ENCODE measurements at places on chromosomes 5 and 9. TPM values are rescaled to one million over a fixed set of nuclear protein-coding genes. Genes with fewer than 3 reads are reported as not detected.

DNA sequence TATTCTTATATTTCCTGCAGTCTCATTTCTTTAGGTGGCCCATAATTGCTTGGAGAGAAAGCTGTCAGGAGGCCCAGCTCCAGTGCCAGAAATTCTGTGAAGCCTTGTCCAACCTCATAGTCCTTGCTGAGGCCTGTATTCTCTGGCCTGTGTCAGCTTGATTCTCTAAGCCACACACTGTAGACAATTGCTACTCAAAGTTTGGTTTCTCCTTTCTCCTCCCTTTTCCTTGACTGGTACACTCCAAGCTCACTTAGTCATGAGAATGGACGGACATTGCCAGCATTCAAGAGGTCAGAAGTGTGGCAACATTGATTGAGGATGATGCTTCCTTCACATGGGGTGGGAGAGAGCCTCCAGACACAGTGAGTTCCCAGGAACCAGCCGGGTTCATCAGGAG, 71.3 kb upstream of the CXCL14 start:
- DNase-seq = no peak

DNA sequence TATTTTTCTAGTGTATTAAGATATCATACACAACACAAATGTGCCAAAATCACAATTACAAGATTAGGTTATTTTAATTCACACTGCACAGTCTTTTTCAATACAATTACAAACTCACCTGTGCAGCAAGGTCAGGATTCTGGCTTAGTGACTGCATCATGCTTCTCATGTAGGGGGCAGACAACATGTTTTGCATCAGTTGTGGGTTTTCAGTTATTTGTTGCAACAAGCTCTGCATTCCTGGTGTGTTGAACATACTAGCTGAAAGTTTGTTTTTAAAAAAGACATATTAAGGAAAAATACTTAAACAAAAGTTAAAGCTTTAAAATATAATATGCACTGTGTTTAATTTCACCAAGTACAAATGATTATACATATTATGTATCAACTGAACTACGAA, 38.7 kb downstream of the UBQLN1 start:
- no peak for DNase-seq

The ANKDD1B gene
- total RNA-seq = not detected

DNA sequence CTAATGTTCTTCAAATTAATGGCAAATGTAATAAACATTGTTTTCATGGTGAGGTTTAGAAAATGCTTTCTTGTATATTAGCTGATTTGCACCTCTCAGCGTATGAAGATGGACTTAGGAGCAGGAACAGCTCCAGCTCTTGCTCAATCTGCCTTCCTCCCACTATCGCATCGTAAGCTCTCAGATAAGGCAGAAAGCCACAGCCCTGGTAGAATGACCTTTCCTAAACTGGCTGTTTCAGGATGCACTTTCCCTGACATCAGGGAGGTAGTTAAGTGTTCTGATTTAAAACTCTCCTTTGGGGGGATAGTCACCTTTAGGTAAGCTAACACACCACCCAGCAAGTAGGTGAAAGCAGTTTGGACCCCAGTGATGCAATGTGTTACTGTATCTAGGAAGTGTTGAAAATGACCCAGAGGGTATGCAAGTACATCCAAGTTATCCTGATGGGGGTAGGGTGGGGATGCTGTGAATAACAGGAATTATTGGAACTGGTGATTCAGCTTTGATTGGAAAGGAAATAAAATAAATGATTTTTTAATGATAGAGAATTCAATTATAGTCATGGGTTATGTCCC, 72.3 kb downstream of the LMNB1 start:
- DNase-seq = no peak

GRCh38 chr5:126449751-126450271, 26.6 kb downstream of the GRAMD2B start:
- DNase-seq = no peak

The CCDC107 gene
- 42.2 TPM for total RNA-seq

The BHMT2 gene
- 2.6 TPM for total RNA-seq

DNA sequence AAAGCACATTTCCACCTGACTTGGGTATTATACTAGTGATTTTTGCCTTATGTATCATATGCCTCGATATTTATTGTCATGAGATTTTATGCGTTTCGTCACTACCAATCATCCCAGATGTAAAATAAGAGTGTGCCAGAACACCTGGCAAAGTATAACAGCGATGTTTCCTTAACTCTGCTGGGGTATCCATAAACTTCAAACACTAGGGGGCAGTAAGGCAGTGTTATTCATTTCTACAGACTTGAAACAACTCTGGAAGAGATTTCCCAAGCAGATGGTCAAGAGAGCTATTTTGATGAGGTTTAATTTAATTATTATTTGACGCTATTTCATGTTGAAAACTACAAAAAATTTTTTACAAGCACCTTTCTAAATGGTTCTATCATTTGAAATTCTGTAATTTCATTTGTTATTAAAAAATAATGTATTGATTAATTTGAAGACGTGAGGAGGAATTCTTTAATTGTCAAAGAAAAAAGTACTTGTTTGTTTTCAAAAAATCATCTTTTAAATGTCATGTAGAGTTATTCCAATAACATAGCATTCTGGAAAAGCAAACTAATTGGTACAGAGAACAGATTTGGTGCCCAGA, 388.5 kb upstream of the CTNND2 start:
- DNase-seq = no peak

Measured in body of pancreas (tissue), 4 donors.